Naive thymus-derived CD4-positive, alpha-beta T cell (primary cell): ENCODE measurements at places on chromosomes 12 and 14. TPM values are rescaled to one million over a fixed set of nuclear protein-coding genes. Genes with fewer than 3 reads are reported as not detected.

The ADAM20 gene
- polyA plus RNA-seq, result not detected

The ALKBH2 gene
- polyA plus RNA-seq, result 23.2 TPM

The CCDC184 gene
- polyA plus RNA-seq, result not detected

The CLEC4D gene
- polyA plus RNA-seq, result not detected

The APOF gene
- 0.12 TPM for polyA plus RNA-seq

The ASPG gene
- not detected for polyA plus RNA-seq

DNA sequence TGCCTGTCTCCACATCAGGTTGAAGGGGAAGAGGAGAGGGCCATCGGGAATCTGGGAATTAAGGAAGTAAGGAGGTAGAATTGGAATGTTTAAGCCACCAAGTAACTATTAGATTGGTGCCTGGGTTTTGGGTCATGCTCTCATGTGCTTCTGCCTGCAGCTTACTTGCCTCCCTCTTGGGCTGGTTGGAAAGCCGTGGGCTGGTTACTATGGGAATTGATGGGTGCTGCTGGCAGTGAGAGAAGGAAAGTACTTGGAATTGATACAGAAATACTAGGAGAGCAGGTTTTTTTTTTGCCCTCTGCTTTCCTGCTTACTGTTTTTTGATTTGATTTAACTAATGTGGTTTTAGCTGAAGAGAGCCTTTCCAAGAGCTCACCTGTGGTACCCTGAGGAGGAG lies 493.5 kb upstream of the RGS6 start:
- H3K27ac ChIP-seq, result no peak overlapping the region
- DNase-seq, result no peak
- H3K4me3 ChIP-seq, result no peak overlapping the region
- H3K27me3 ChIP-seq, result no peaks in the 10 kb centered on the region
- H3K36me3 ChIP-seq, result no peaks in the 10 kb centered on the region

DNA sequence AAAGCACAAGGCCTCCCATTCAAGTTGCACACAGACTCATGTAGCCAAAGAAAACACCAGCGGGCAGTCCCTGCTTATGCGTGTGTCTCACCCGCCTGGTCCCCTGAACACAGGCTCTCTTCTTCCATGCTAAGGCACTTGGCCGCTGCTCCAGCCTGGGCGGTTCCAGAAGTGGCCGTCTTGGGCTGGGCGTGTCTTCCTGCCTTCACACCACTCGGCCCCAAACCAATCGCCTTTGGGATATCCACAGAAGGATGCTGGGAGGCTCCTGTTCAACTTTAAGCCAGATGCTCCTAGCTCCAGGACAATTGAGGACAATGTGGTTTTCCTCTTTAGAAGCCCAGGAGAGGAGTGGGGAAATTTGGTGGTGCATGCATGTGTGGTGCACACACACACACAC lies 2.2 kb downstream of the SCARB1 start:
- no peaks in the 10 kb centered on the region for H3K4me1 ChIP-seq
- no peak for DNase-seq
- H3K27ac ChIP-seq, result no peak overlapping the region
- H3K36me3 ChIP-seq, result no peaks in the 10 kb centered on the region

GRCh38 chr12:52573306-52573705 lies 337 bp downstream of the KRT74 start:
- H3K4me1 ChIP-seq, result peaks cover 4% of the 10 kb centered on the region
- H3K27ac ChIP-seq, result no peak overlapping the region
- H3K27me3 ChIP-seq, result no peaks in the 10 kb centered on the region
- no peak overlapping the region for H3K4me3 ChIP-seq

GRCh38 chr12:112183141-112184021 lies 58.0 kb downstream of the TRAFD1 start:
- H3K27me3 ChIP-seq, result no peaks in the 10 kb centered on the region
- H3K36me3 ChIP-seq, result no peaks in the 10 kb centered on the region
- DNase-seq, result no peak
- H3K4me1 ChIP-seq, result no peaks in the 10 kb centered on the region

- H3K27me3 ChIP-seq, result no peaks in the 10 kb centered on the region
- no peaks in the 10 kb centered on the region for H3K36me3 ChIP-seq
- DNase-seq, result no peak
- H3K4me3 ChIP-seq, result no peak overlapping the region
- no peak overlapping the region for H3K27ac ChIP-seq
These were observed 213.9 kb downstream of the SLC15A4 start for GRCh38 chr12:128609861-128610260.

- H3K4me3 ChIP-seq, result no peak overlapping the region
- H3K4me1 ChIP-seq, result no peaks in the 10 kb centered on the region
- H3K27ac ChIP-seq, result no peak overlapping the region
- DNase-seq, result no peak
- H3K27me3 ChIP-seq, result no peaks in the 10 kb centered on the region
- H3K36me3 ChIP-seq, result no peaks in the 10 kb centered on the region
These were observed 38.4 kb upstream of the CCT2 start for GRCh38 chr12:69546693-69547438.

- H3K36me3 ChIP-seq, result no peaks in the 10 kb centered on the region
- DNase-seq, result no peak
- no peaks in the 10 kb centered on the region for H3K27me3 ChIP-seq
- no peak overlapping the region for H3K4me3 ChIP-seq
These were observed 113.9 kb downstream of the KTN1 start for GRCh38 chr14:55693904-55694303.

DNA sequence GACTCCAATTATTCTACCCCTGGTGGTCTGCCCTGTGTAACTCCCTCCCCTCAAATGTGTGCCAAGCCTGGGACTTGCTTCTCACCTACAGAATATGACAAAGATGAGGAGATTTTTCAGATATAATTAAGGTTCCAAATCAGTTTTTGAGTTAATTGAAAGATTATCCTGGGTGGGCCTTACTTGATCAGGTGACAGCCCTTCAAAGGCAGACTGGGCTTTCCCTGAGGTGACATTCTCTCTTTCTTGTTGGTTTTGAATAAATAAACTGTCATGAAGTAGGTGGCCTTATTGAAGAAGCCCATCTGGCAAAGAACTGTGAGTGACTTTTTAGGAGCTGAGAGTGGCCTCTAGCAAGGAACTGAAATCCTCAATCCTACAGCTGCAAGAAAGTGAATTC lies 106.0 kb downstream of the BRMS1L start:
- H3K36me3 ChIP-seq, result no peaks in the 10 kb centered on the region
- no peak for DNase-seq
- peaks cover 10% of the 10 kb centered on the region for H3K4me1 ChIP-seq
- H3K27me3 ChIP-seq, result no peaks in the 10 kb centered on the region

DNA sequence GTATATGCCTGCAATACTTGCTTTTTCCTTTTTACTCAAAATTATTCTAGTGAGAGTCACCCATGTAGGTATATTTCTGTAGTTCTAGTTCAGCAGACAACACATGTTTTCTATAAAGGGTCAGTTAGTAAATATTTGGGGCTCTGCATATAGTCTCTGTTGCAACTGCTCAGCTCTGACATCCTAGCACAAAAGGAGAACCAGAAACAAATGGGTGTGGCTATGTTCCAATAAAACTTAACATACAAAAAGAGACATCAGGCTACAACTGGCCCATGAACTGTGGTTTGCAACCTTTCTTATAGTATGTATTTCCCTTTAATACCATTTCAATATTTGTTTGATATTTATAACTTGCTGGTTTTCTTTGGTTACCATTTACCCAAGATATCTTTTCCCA lies 11.9 kb downstream of the NT5DC3 start:
- H3K27me3 ChIP-seq, result no peaks in the 10 kb centered on the region
- DNase-seq, result no peak
- no peak overlapping the region for H3K4me3 ChIP-seq
- no peak overlapping the region for H3K27ac ChIP-seq

GRCh38 chr12:91883811-91884210 lies 261.8 kb downstream of the BTG1 start:
- no peak overlapping the region for H3K4me3 ChIP-seq
- peaks cover 16% of the 10 kb centered on the region for H3K4me1 ChIP-seq
- H3K27ac ChIP-seq, result no peak overlapping the region
- no peaks in the 10 kb centered on the region for H3K36me3 ChIP-seq

DNA sequence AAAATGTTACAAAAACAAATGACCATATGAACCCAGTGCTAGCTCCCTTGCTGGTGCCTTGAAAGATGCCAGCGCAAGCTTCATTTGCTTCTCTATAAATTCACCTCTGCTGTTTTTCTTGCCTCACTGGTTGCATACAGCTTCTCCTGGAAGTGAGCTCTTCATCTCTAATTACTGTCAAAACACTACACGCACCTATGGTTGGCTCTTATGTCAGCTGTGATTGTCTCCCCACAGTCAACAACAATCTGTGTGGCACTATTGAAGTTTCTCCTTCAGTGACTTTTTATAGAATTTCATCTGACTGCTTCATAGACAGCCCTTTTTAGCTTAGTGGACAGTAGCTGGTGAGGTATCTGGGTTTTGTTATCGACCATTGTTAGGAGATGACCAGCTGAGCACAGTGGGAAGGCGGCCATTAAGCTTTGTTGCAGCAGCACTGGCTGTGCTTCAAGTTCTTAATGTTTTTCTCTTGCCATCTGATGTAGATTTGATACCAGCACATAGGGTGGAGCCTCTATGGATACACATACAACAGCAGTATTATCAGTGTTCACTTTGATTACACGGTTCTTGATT lies 131.8 kb downstream of the KITLG start:
- no peak overlapping the region for H3K4me3 ChIP-seq
- no peak for DNase-seq
- H3K36me3 ChIP-seq, result no peaks in the 10 kb centered on the region
- H3K4me1 ChIP-seq, result no peaks in the 10 kb centered on the region

GRCh38 chr14:77139540-77140358 lies 1.8 kb downstream of the ZDHHC22 start:
- no peaks in the 10 kb centered on the region for H3K4me1 ChIP-seq
- H3K36me3 ChIP-seq, result no peaks in the 10 kb centered on the region
- no peaks in the 10 kb centered on the region for H3K27me3 ChIP-seq
- H3K27ac ChIP-seq, result no peak overlapping the region
- no peak overlapping the region for H3K4me3 ChIP-seq

GRCh38 chr14:92466059-92466458 lies 47.5 kb upstream of the RIN3 start:
- H3K4me3 ChIP-seq, result no peak overlapping the region
- DNase-seq, result no peak
- H3K27ac ChIP-seq, result no peak overlapping the region
- no peaks in the 10 kb centered on the region for H3K4me1 ChIP-seq
- H3K36me3 ChIP-seq, result no peaks in the 10 kb centered on the region
